ENCODE measurements at places on chromosomes 3 and 15.

- no peak for DNase-seq
Observed at GRCh38 chr3:117399311-117400078, 689.9 kb downstream of the TUSC7 start.

DNA sequence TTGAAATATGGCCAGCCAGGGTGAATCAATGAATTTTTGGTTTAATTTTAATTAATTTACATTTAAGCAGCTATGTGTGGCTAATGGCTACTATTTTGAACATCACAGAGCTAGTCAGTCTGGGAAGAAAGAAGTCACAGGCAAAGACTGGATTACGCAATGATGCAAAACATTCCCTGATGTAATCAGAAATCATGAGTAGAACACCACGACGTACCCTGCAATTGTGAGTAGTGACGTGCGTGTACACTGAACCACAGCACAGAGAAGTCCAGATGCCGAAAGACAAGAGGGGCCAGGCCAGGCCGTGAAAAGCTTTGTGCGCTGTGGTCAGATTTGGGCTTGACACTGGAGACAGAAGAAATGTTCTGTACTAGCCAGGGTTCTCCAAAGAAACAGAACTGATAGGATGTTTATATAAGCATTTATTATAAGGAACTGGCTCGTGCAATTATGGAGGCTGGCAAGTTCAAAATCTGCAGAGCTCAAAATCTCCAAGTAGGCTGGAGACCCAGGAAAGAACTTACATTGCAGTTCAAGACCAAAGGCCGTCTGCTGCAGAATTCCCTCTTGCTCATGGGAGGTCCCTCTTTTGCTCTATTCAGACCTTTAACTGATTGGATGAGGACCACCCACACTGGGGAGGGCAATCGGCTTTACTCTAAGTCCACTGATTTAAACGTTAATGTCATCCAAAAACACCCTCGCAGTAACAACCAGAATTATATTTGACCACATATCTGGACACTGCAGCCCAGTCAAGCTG lies 44.6 kb downstream of the SH3BP5 start:
- no peak for DNase-seq

DNA sequence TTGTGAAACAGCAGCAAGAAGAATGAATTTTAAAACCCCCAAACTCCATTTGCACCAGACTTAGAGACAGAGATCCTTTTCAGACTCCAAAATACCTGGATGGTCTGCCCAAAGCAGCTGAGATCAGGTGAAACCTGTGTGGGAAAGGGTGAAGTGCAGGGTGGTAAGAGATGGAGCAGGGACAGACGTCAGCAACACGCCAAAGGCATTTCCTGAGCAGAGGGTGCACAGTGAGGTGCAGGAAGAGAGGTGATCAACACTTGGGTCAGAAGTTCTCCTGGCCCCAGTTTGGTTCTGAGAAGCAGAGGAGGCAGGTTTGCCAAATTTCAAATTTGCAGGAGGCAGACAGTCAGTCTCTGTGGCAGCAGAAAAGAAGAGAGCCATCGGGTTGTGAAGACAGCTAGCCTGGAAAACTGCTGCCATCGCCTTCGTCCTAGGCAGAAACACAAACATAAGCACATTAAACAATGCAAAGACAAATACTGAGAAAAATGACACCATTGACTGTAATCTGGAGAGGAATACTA lies 9.8 kb downstream of the CCR4 start:
- no peak for DNase-seq

- no peak for DNase-seq
Observed at GRCh38 chr15:35854316-35854715, 308.4 kb upstream of the DPH6 start.

- DNase-seq = no peak
Observed at GRCh38 chr3:100830931-100831330, 121.6 kb downstream of the TFG start.

DNA sequence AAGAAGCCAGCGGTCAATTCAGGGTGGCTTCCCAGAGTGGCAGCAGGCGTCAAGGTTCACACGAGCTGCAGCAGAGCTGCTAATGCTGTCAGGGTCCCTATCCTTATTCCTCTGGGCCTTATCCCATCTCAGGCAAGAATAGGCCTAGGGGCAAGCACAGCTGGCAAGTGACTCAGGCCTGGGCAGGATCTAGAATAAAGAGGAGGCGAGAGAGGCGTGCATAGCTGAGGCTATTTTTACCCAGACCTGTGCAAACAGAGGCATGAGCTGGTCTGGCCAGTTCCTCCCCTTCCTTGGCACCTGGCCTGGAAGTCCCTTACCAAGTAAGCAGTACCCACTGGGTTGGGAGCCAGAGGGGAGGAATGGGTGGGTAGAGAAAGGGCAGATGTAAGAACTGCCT lies 12.2 kb upstream of the VIPR1 start:
- no peak for DNase-seq

Measured in stimulated activated CD8-positive, alpha-beta memory T cell treated with anti-CD3 and anti-CD28 coated beads, Interleukin-15, amount 100 ng/mL, for 4 hours (primary cell).